Erythroblast (primary cell): ENCODE measurements at places on chromosomes 2 and 18.

- DNase-seq, result peak; percentile 67
Observed at GRCh38 chr18:1663879-1664705, 759.4 kb downstream of the ADCYAP1 start.

GRCh38 chr2:181058378-181059269, 78.2 kb downstream of the UBE2E3 start:
- DNase-seq, result peak; percentile 79

DNA sequence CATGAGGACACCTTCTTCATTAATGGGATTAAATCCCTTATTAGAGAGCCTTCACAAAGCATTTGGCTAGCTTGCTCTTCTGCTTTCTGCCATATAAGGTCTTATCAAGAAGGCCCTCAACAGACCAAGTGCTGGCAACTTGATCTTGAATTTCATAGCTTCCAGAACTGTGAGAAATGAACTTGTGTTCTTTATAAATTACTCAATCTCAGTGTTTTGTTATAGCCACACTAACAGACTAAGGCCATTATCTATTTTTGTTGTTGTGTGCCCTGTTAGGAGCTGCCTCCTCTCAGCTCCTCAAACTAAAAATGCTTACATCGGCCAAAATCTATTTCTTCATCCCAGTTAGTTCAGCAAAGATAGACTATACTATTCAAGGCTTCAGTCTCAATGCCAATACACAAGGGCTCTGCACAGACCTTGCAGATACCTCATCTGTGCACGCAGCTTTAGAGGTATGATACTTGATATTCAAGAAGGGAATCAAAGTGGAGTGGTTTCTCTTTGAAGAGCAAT, 182.9 kb downstream of the GPD2 start:
- no peak for DNase-seq

DNA sequence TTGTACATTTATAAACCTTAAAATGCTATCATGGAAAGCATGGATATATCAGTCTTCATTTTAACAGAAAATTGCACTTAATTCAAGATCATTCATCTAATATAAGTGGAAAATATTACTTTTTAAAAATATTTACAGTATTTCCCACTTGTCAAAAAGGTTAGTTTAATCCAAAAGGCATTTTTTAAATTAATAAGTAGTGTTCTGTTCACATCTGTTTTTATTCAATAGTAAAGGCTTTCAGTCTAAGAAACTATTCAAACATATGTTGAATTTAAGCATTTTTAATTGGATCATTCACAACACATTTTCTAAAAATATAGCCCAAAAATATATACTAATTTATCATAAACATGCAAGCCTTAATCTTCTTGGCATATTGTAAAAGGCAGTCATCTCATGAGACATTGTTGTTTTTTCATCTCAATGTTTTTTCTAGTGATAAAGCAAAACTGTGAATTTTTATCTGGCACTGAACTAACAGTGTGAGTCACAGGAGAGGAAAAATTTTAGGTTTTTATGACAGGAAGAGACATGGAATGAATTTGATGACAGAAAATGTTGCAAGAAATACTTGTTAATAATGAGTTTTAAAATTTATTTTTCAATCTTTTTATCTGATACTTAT, 1642.5 kb upstream of the TMEFF2 start:
- peak; percentile 44 for DNase-seq

DNA sequence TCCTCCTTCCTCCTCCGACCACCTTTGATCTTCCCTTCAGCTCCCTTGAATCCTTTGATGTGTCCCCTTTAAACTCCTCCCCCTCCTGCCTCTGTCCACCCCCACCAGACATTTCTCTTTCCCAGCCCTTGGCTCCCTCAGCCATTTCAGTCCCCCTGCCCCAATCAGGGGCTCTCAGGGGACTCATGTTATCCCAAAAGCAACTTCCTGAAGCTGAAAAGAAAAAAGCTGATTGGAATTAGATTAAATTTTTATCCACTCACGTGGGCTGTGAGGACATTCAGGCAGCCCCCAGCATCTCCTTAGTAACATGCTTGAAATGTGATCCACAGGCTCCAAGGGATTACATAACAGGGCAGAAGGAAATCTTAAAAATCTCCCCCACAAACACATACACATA, 81.3 kb downstream of the NEURL3 start:
- no peak for DNase-seq
